ENCODE measurements at places on chromosomes 12 and 14. TPM values are rescaled to one million over a fixed set of nuclear protein-coding genes. Genes with fewer than 3 reads are reported as not detected.

IFNG-AS1 gene
- total RNA-seq: not detected

KRT74 gene
- not detected for total RNA-seq

LUM gene
- total RNA-seq: 812 TPM

GRCh38 chr14:95388699-95389098 is 69.0 kb upstream of the CLMN start:
- H3K4me3 ChIP-seq: no peak overlapping the region
- no peaks in the 10 kb centered on the region for H3K27me3 ChIP-seq
- H3K27ac ChIP-seq: no peak overlapping the region
- H3K36me3 ChIP-seq: no peaks in the 10 kb centered on the region
- no peak for DNase-seq

DNA sequence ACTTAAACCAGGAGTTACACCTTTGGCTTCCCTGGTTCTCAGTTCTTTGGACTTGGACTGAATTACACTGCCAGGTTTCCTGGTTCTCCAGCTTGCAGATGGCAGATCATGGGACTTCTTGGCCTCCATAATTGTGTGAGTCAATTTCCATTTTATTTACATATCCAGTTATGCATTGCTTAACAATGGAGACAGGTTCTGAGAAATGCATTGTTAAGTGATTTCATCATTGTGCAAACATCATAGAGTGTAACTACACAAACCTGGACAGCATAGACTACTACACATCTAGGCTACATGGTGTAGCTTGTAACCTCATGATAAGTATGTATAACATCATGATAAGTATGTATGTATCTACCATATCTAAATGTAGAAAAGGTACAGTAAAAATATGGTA is 276.1 kb upstream of the BTG1 start:
- no peaks in the 10 kb centered on the region for H3K4me1 ChIP-seq
- H3K4me3 ChIP-seq: no peak overlapping the region

DNA sequence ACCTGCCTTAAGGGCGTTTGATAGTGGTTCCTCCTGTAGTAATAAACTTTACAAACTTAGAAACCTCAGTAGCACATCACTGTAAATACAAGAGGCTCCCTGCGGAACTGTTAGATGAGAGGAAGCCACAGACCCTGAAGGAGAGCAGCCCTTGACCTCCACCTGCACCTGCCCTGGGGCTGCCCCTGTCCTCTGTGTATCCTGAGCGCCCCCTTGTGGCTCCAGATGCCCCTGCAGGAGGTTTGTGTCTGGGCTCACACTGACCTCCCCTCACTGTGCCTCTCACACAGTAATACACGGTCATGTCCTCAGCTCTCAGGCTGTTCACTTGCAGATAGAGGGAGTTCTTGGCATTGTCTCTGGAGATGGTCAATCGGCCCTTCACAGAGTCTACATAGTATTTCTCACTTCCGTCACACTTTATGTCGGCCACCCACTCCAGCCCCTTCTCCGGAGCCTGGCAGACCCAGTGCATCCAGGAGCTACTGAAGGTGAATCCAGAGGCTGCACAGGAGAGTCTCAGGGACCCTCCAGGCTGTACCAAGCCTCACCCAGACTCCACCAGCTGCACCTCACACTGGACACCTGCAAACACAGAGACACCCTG is 1059.8 kb downstream of the TMEM121 start:
- no peak for DNase-seq
- no peak overlapping the region for H3K27ac ChIP-seq
- H3K36me3 ChIP-seq: no peaks in the 10 kb centered on the region
- H3K27me3 ChIP-seq: no peaks in the 10 kb centered on the region

- H3K27me3 ChIP-seq: no peaks in the 10 kb centered on the region
- no peak for DNase-seq
- no peaks in the 10 kb centered on the region for H3K36me3 ChIP-seq
- no peak overlapping the region for H3K4me3 ChIP-seq
- H3K4me1 ChIP-seq: no peaks in the 10 kb centered on the region
These were observed 322.3 kb upstream of the E2F7 start for GRCh38 chr12:77387671-77388070.

DNA sequence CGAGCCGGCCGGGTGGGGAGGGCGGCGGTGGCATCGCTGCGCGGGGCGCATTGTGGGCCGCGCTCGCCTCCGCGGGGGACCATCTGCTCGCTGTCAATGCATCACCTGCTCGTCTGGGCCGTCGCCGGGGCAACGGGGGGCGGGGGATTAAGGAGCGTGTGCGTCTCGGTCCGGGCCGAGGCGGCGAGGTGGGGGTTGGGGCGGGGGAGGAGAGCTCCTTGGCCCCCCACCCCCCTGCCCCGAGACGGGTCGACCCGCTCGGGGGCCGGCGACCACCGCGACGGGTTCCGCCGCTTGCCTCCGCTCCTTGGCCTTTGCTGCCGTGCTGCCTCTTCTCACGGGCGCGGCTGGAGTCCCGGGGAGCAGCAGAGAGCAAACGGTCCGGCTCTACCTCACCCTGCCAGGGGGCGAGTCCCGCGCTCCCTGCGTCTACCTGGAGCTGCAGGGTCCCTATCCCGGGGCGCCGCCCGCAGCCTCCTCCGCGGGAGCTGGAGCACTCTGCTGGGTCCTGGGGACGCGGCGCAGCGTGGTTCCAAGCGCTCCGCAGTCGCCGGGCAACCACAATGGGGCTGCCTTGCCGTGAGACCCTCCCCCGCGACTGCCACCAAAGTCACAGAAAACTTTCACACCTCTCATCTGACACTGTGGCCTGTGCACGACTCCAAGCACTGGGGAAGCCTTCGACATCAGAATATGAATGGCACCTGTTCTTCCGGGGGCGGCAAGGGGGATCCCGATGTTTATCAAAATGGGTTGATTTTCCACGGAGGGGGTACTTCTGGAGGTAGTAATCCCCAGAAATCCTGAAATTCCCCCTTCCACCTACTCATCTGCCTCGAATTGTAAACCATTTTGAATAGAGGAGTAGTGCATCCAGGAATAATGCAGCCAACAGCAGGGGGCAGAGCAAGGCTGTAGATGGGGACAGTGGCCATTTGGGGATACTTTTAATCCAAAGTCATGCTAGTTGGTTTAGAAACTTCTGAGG is at the start of gene C12orf42:
Gene C12orf42, minus strand, starts transcription at position 500 of the 988 bp plus-strand sequence. CDS start 17,542 bp downstream, outside the sequence.
- H3K36me3 ChIP-seq: no peaks in the 10 kb centered on the region
- peak; percentile 35 for DNase-seq
- peaks cover 3% of the 10 kb centered on the region for H3K4me1 ChIP-seq
- H3K27me3 ChIP-seq: peaks cover 33% of the 10 kb centered on the region

Data from SJSA1 (cell line).